Progenitor cell of endocrine pancreas (in vitro differentiated cells): ENCODE measurements at places on chromosomes 12 and 14. TPM values are rescaled to one million over a fixed set of nuclear protein-coding genes. Genes with fewer than 3 reads are reported as not detected.

DNA sequence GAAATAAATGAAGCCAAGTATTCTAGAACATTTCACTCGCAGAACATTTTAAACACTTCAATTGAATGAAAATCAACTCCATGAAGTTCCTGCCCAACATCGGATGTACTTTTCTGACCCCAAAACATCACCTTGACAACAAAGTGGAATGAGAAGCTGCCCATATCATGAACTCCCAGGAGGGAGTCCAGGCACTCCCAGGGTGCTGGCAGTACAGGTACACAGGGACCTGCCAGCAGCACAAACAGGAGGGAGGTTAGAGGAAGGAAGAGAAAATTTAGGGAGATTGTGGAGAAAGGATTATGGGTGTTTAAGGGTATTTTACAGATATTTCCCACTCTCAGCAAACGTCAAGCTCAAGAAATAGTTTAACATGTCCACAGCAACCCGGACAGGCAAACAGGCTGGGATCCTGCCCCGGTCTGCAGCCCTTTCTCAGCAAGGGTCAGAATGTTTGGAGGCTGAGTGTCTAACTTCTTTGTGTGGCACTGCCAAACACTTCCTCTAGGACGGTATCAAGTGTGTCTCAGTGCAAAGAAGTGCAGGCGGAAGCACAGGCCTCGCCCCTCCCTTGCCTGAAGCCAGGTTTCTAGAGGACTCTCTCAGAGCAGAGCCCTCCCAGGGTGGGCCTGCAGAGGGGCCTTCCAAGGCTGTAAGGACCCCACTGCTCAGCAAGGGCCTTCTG, 72.2 kb downstream of the SETD3 start:
- no peak overlapping the region for H3K4me3 ChIP-seq
- H3K27ac ChIP-seq = no peak overlapping the region
- H3K27me3 ChIP-seq = no peaks in the 10 kb centered on the region
- DNase-seq = no peak
- H3K36me3 ChIP-seq = peaks cover 10% of the 10 kb centered on the region
- peaks cover 14% of the 10 kb centered on the region for H3K4me1 ChIP-seq

TAS2R42 gene
- total RNA-seq = not detected in 2 replicates

- no peak for DNase-seq
- H3K36me3 ChIP-seq = no peaks in the 10 kb centered on the region
- no peaks in the 10 kb centered on the region for H3K4me1 ChIP-seq
- H3K27me3 ChIP-seq = peaks cover 4% of the 10 kb centered on the region
These were observed 98.7 kb downstream of the CAND1 start for GRCh38 chr12:67367843-67368242.

DNA sequence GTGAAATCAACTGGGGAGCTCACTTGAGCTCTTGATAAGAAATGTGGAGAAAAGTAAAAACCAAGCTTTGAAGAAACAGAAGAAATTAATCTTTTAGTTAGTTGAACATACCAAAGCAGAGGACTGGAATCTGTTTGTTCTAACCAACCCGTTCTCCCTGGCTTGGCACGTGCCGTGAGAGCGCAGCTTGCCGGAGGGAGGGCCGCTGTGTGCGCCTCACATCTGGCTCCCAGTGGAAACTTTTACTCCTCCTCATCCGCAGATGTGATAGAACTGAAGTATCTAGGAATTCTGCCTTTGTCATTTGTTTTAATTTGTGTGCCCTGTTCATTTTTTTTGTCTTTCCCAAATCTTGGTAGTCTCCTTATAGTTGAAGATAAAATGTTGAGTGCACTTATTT, 64.9 kb downstream of the DDX51 start:
- no peak for DNase-seq
- no peak overlapping the region for H3K27ac ChIP-seq
- H3K4me1 ChIP-seq = peaks cover 5% of the 10 kb centered on the region
- H3K4me3 ChIP-seq = no peak overlapping the region

SERPINA6 gene
- 1.6 and 2.0 TPM in 2 replicates for total RNA-seq

KCNH5 gene
- total RNA-seq = 3.1 and 4.6 TPM in 2 replicates

CRY1 gene
- 23.2 and 26.9 TPM in 2 replicates for total RNA-seq

PRH2 gene
- not detected in 2 replicates for total RNA-seq

DNA sequence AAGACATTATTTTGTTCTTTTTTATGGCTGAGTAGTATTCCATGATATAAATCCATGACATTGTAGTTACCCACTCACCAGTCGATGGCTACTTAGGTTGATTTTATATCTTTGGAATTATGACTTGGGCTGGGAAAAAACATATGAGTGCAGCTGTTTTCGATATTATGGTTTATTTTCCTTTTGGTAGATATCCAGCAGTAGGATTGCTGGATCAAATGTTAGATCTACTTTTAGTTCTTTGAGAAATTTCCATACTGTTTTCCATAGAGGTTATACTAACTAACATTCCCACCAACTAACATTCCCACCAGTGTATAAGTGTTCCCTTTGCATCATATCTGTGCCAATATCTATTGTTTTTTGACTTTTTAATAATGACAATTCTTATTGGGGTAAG, 29.9 kb upstream of the PTPRR start:
- H3K27ac ChIP-seq = no peak overlapping the region
- no peaks in the 10 kb centered on the region for H3K4me1 ChIP-seq
- H3K36me3 ChIP-seq = no peaks in the 10 kb centered on the region
- no peaks in the 10 kb centered on the region for H3K27me3 ChIP-seq

- H3K27me3 ChIP-seq = no peaks in the 10 kb centered on the region
- peaks cover 11% of the 10 kb centered on the region for H3K4me1 ChIP-seq
- no peak for DNase-seq
- H3K4me3 ChIP-seq = no peak overlapping the region
- H3K27ac ChIP-seq = no peak overlapping the region
These were observed 3.2 kb downstream of the TMEM19 start for GRCh38 chr12:71688961-71689570.

- peak overlapping the region; percentile 64 for H3K4me3 ChIP-seq
- no peak for DNase-seq
- peaks cover 43% of the 10 kb centered on the region for H3K4me1 ChIP-seq
- peaks cover 14% of the 10 kb centered on the region for H3K36me3 ChIP-seq
- no peaks in the 10 kb centered on the region for H3K27me3 ChIP-seq
These were observed 3.6 kb upstream of the UBC start for GRCh38 chr12:124917841-124918621.

DNA sequence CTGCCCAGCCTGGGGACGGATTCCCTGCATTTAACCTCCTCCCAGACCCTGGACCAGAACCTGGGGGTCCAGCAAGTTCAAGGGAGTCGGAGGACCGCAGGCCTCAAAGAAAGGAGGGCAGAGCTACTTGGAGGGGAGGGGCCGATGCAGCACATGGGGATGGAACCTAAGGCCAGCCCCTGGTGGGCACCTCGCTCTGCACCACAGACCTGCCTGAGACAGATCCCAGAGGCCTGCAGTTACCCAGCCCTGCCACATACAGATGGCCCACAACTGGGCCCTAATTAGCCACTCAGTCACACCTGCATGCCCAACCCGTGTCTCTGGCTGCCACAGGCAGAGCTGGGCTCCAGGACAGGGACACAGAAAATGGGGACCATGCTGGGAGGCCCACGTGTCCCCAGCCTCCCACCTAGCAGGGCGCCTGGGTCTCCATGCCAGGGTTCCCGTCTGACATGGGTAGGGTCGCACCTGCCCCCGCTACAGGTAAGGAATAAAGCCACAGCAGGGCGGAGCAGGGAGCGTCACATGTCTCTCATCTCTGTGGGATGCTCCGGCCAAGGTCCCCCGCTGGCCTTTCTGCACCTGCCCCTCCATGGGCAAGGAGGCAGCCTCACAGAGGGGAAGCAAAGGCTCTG, 16.7 kb downstream of the AKT1 start:
- no peak overlapping the region for H3K4me3 ChIP-seq
- no peak for DNase-seq
- no peaks in the 10 kb centered on the region for H3K27me3 ChIP-seq
- peaks cover 2% of the 10 kb centered on the region for H3K36me3 ChIP-seq

- no peak overlapping the region for H3K27ac ChIP-seq
- DNase-seq = no peak
- no peaks in the 10 kb centered on the region for H3K36me3 ChIP-seq
- H3K4me3 ChIP-seq = no peak overlapping the region
These were observed 188.9 kb downstream of the CAND1 start for GRCh38 chr12:67457778-67458665.

NUP37 gene
- total RNA-seq = 28.7 and 33.6 TPM in 2 replicates

DNA sequence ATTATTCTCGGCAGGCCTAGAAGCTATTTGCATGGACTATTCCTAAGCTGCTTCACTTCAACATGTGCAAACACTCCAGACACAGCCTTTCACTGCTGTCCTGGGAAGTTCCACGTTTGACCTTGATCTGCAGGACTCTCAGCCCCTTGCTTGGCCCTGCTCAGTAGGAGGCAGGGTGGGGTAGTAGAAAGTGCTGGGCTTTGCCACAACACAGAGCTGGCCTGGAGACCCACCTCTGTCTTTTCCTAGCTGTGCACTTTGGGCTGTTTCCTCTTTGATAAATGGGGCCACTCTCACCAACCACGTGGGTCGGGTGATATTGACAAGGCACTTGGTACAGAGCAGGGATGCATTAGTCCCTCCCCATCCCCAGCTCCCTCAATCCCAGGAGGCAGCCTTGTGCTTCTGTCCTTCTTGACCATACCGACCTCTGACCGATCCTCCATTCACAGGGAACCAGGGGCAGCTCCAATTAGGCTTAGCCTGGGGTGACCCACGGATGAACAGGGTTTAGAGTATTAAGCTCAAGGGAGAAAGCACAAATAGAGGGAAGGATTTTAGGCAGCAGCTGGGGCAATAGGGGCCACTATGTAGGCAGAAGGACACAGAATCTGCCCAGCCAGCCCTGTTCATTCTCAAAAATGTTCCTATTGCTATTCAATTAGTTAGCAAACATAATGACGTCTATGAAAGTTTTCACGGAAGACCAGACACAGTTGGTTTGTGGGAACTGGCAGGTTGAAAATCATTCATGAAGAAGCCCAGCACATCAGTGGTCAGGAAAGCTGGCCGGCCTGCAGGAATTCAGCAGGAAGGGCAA, 63.3 kb downstream of the SYNE3 start:
- H3K4me3 ChIP-seq = no peak overlapping the region
- no peak overlapping the region for H3K27ac ChIP-seq
- DNase-seq = no peak
- no peaks in the 10 kb centered on the region for H3K36me3 ChIP-seq

DNA sequence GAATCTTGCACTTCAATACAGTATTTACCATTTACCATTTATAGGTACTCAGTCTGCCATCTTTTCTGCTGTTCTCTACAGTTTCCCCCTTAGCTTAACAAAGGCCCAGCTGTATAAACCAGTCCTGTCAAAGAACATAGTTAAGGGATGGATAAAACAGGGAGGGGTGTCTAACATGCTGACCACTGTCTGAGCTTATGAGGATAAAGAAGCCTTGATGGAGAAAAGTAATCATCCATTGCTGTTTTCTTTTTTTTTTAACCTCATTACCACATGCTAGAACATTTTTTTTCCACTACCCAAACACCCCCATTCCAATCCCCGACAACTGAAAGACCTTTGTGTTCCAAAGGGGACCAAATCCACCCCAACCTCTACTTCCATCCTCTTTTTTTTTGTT, 39.9 kb downstream of the SOX5 start:
- no peak overlapping the region for H3K4me3 ChIP-seq
- no peaks in the 10 kb centered on the region for H3K27me3 ChIP-seq
- no peak for DNase-seq
- H3K4me1 ChIP-seq = peaks cover 11% of the 10 kb centered on the region
- no peak overlapping the region for H3K27ac ChIP-seq

DNA sequence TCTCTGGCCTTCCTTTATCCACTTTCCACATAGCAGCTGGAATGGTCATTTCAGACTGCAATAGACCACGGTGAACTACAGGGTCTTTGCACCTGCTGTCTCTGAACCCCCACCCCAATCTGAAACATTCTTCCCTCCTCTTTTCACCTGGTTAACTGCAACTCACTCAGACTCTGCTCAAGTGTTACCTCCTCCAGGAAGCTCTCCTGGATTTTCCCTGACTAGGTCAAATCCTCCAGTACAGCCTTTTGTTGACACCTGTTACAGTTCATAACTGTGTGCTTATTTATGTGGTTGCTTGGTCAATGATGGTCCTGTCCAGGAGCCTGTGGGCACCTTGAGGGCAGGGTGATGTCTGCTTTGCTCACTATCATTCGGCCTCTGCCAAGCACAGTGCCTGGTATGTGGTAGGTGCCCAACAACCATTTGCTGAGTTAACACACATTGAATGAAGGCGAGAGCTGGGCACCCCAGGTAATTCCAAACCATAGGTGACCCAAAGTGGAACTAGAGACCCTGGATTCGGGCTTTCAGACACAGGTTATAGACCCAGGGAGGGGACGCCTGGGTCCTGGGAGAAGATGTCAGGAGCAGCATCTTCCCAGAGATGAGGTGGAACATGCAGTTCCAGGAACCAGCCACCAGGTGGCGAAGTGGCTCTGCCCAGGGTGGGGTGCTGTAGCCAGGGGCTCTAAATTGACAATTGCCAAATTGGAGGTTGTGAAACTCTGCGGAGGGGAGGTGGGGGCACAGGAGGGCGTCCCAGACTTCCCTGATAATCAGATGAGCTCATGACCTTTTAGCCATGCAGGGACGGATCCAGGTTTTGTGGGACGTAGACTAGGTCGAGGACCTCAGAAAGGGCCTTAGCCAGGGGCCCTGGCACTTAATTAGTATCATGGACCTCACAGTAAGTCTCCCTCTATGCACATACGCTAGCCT, 28.1 kb downstream of the TRPV4 start:
- H3K27me3 ChIP-seq = no peaks in the 10 kb centered on the region
- no peak overlapping the region for H3K4me3 ChIP-seq
- peak; percentile 46 for DNase-seq
- H3K27ac ChIP-seq = no peak overlapping the region
- H3K4me1 ChIP-seq = no peaks in the 10 kb centered on the region
- no peaks in the 10 kb centered on the region for H3K36me3 ChIP-seq

DNA sequence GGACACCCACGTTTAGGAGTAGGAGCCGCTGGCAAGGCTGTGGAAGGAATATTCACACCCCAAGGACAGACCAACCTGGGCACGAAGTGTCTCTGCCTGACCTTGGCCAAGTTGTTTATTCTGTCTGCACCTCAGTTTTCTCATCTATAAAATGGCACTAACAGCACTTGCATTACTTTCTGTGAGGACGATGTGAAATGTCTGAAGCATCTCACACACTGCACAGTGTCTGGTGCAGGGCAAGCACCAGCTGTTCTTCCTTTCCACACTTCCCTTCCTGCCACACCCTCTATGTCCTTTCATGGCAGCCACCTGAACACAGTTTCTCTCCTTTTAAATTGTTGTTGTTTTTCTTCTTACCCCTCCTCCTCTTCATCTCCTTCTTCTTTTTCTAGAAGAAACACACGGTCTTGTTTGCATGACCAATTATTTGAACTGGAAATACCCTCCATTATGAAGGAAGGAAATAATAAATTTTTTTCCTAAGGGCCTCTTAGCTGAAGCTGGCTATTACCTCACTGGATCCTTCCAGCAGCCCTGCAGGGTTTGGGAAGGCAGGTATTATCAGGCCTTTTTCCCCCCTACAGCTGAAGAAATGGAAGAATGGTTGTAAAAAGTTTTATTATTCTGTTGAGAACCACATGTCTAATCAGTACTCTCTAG, 42.9 kb upstream of the ATP23 start:
- peaks cover 19% of the 10 kb centered on the region for H3K4me1 ChIP-seq
- H3K27ac ChIP-seq = no peak overlapping the region
- H3K4me3 ChIP-seq = no peak overlapping the region
- no peaks in the 10 kb centered on the region for H3K36me3 ChIP-seq
- H3K27me3 ChIP-seq = peaks cover 45% of the 10 kb centered on the region

RPS26 gene
- total RNA-seq = 30.2 and 39.3 TPM in 2 replicates
